ENCODE measurements at places on chromosomes 5 and 9.
A peak's percentile ranks its signal among the peaks of the same experiment; 100 is the strongest.

- DNase-seq, result no peak
These were observed 332.8 kb downstream of the NSG2 start for GRCh38 chr5:174378121-174378874.

DNA sequence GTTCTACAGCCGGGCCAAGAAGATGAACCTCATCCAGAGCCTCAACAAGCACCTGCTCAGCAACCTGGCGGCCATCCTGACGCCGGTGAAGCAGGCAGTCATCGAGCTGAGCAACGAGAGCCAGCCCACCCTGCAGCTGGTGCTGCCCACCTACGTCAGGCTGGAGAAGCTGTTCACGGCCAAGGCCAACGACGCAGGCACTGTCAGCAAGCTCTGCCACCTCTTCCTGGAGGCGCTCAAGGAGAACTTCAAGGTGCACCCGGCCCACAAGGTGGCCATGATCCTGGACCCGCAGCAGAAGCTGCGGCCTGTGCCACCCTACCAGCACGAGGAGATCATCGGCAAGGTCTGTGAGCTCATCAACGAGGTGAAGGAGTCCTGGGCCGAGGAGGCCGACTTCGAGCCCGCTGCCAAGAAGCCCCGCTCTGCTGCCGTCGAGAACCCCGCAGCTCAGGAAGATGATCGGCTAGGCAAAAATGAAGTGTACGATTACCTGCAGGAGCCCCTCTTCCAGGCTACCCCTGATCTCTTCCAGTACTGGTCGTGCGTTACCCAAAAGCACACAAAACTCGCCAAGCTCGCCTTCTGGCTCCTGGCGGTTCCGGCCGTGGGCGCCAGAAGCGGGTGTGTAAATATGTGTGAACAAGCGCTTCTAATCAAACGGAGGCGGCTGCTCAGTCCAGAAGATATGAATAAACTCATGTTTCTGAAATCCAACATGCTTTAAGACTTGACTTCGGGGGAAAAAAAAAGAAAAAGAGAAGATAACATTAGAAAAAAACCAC lies 28.5 kb downstream of the AMBP start:
- no peak for DNase-seq

GRCh38 chr9:27523141-27523540 lies 949 bp upstream of the IFNK start:
- DNase-seq, result no peak

GRCh38 chr5:1125030-1125357 lies 13.1 kb upstream of the SLC12A7 start:
- DNase-seq, result peak; percentile 93

DNA sequence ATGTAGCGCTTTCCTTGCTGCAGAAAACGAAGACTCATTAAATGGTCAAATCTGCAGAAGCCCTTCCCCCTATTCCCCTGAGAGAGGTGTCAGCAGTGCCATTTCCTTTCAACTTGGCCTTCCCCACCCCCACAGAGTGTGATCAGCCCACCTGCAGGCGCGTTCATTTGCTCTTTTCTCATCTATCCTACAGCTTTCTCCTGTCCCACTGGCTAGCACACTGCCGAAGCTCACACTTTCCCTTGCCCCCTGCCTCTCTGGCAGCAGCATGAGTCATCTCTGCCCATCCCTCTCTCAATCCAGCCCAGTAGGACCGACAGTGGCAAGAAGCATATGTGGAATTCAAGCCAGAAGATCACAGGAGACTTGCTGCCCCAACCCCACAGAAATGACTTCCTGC lies 213.8 kb downstream of the FAM114A2 start:
- DNase-seq, result no peak

DNA sequence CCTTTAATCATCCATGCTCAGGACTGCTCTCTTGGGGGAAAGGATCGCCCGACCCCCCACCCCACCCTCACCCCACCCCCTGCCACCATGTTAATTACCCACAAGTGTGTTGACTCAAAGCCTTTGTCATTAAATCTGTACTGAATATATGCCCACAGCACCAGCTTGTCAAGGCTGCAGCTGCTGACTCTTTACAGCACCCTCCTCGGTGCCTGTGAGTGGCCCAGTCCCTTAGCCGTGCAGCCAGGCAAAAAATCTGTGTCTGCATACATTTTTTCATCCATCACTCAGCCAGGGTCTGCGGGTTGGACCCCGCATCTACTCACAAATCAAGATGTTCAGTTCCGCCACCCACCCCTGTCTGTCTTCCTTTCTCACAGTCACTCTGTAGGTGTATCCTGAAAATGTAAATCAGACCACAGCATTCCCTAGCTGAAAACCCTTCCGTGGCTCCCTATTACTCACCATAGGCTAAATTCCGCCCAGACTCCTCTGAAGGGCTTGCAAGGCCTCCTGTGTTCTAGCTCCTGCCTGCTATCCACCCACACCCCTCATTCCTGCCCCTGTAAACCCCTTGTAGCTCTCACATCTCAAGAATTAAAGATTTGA lies 53.7 kb upstream of the KCNIP1 start:
- no peak for DNase-seq

GRCh38 chr9:118618849-118619248 lies 750.4 kb downstream of the BRINP1 start:
- no peak for DNase-seq

DNA sequence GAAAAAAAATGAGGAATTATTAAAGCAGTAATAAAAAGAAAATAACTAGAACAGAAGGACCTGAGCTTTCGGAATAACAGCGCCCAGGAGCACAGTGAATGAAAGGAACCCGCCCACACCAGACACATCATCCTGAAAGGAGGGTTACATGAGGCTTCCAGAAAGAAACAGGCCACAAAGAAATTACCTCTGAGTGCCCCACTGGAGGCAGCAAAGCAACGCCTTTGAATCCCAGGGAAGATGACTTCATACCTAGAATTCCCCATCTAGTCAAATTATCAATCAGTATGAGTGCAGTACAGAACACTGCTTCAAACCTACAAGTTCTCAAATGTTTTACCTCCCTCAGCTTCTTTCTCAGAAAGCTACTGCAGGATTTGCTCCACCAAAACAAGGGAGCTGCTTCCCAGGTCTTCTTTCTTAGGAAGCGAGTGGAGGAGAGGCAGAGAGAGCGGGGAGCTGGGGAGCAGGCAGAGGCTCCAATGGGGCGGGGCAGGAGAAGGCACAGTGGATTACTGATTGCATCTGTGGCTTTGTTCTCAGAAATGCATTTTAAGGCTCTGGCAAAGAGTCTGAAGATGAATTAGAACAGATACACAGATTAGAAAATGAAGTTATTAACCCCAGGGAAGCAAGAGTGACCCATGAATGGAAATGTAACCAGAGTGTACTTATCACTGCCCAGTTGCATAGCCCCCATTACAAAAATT lies 87.1 kb downstream of the SEMA4D start:
- DNase-seq, result no peak

DNA sequence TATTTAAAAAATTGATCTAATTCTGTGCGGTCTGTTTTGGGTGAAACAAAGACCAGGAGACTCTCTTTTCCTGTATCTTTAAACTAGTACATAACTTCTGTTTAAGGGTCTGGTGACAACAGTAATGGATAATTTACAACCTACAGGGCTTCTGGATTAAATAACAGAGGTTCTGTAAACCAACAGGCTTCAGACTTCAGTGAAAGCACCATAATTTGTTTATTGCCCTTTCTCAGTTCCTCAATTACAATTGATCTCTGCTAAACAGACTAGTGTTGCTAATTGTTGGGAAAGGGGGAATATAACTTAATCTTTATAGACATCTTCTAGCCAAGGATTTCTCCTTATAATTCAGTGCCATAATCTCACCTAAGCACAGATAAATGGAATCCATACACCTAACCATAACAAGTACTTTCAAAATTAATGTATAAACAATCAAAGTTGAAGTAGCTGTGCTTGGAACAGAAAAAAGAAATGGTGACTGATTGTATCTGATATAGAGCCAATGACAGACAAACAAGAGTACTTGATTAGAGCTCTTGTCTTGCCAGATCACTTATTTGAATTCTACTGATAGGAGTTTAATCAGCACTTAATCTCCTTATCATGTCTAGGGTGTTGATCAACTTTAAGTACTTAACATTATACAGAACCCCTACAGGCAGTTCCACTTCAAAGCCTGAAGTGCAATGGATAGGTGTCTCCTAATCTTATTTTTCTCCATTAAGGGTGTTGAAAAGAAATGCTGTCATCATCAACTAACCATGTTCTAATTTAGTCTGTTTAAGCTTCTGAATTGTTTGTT lies 536.0 kb downstream of the NR2F1-AS1 start:
- DNase-seq, result no peak

All from spinal cord (tissue), 10 donors.